Cerebellar cortex (tissue), 1 donor: ENCODE measurements at places on chromosomes 7 and 10.

- no peak for DNase-seq
Observed at GRCh38 chr10:23886355-23886754, 322.6 kb upstream of the KIAA1217 start.

- DNase-seq: no peak
Observed at GRCh38 chr7:54796853-54797252, 37.8 kb upstream of the SEC61G start.

- DNase-seq: no peak
Observed at GRCh38 chr10:44862924-44863323, 48.2 kb upstream of the TMEM72 start.

DNA sequence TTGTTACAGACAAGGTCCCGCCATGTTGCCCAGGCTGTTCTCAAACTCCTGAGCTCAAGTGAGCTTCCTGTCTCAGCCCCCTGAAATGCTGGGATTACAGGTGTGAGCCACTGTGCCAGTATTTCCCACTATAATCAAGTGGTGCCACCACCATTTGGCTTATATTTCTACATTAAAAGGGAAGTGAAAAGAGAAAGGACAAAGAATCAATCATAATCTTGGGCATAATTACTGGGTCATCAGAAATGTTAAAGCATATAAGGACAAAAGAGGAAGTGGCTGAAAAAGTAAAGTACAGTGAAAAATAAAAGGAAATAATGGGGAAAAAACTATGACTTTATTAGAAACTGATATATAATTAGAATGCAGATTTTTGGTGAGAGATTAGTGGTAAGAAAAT is 25.7 kb upstream of the ENTPD1 start:
- DNase-seq: no peak

DNA sequence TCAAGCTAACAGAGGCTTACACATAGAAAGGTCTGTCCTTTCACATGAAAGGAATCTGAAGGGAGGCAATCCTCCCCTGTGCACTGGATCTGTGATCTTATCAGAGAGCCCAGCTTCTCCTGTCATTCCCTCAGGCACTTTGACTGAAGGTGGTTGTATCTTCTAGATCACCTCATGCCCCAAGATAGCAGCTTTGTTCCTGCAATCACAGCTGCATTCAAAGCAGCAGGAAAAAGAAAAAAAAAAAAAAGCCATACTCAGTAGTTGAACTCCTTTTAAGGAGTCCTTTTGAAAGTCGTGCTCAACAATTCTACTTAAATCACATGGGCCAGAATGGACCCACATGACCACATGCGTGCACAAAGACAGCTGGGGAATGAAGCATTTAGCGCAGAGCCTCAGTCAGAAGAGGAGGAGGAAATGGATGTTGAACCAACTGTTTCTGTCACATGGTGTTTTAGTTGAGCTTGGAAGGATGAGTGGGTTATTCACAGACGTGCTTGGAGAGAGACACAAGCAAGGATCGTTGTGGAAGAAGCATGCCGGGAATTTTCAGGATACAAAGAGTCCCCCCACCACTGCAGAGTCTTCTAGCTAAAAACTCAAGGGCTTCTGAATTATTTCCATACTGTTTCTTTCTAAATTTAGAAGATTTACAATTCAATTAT is 13.0 kb upstream of the PFKP start:
- DNase-seq: no peak

DNA sequence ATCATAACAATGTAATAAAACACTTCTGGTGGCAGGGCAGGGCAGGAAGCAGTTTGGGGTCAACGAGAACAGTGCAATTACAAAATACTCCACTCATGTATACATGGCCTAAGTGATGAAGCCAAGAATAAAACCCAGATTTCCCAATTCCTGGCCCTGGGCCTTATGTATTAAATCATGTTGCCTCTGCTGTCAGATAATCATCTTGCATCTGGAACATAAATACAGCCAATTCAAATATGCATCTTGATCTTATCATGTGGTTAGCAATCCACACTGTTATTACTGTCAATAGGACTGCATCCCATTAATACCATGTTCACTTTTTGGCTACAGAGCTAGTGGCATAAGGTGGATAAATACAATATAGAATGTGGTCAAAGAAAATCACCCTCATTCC is 186.5 kb upstream of the SLC25A13 start:
- no peak for DNase-seq

DNA sequence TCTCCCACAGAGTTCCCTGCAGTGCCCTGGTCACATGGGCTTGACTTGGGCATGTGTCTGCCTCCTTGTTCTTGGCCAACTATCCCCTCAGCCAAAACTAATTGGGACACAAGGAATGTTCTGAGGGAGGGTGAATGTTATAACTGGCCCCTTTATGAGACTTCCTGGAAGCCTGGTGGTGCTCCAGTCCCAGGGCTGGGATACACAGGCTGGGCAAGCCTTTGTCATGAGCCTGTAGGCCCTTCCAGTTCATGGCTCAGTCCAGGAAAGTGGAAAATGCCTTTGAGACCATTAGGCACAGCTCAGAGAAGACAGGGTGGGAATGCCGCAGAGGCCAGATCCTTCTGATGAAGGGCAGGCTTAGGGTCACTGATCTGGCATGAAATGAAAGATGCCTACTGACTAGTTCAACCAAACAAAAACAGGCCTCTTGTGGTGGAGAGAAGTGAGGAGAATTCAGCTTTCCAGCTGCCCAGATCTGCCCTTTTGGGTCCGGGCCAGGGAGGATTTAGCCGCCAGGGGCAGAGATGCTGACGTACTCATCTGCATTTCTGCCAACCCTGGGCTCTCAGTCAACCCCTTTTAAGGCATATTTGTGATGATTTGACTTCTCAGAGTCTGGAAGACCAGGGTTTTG is 961.5 kb downstream of the KCNMA1 start:
- DNase-seq: peak; percentile 17

DNA sequence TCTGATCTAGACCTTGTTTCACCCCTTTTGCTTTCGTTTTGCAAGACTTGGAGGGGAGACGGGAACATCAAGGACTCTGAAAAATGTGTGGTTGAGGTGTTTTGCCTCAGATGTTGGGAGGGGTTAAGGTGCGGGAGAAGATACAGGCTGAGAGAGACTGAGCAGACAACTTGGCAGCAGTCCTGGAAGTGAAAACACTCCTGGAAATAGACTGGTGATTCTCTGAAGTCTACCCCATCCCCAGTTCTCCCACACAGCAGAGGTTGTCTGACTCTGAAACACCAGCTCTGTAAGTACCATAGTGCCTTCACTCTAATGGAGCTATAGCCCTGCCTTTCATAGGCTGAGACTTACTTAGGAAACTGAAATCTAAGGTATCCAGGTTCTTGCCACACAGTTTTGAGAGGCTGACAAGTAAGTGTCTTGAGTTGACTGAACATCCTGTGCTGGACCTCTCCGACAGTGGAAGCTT is 152.5 kb downstream of the PPP1R9A start:
- DNase-seq: no peak

- no peak for DNase-seq
Observed at GRCh38 chr10:25294032-25294926, 119.5 kb downstream of the GPR158 start.

- no peak for DNase-seq
Observed at GRCh38 chr7:97635622-97636021, 96.3 kb upstream of the TAC1 start.

DNA sequence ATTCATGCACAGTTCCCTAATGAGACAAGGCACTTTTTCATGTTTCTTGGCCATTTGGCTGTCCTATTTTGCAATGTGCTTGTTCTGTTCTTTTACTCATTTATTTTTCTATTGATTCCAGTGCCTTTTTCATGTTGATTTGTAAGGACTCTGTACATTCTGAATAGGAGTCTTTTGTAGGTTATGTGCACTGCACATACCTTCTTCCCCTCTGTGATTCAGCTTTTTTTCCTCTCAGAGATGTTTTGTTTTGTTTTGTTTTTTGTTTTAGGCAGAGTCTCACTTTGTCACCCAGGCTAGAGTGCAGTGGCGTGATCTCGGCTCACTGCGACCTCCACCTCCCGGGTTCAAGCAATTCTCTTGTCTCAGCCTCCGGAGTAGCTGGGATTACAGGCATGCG is 59.7 kb downstream of the KCNH2 start:
- DNase-seq: no peak

- no peak for DNase-seq
Observed at GRCh38 chr10:122878799-122879338, 512 bp downstream of the FAM24B start.

DNA sequence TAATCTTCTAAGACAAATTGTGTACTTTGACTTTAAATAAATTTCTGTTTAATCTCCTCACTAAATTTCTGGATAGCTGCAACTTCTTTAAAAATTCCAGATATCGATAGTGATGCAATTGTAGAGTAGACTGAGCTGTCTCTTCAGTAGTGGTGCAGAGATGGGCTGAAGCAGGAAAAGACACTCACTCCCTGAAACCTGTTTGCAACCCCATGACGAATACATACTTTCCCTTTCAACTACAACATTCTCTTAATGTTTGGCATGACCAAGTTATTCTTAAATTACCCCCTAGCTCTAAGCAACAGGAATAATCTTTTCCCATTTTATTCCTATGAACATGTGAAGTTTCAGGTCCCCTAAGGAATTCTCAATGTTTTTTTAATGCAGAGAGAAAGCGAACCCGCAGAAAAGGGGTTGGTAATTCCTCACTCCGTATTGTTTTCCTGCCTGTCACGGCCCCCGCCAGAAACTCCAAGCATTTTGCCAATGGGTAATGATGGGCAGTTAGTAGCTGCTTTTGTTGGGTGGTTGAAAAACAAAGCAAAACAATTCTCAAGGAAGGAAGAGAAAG is 1.3 kb downstream of the THSD7A start:
- no peak for DNase-seq

GRCh38 chr10:62911210-62911963 is 95.2 kb upstream of the EGR2 start:
- DNase-seq: no peak

DNA sequence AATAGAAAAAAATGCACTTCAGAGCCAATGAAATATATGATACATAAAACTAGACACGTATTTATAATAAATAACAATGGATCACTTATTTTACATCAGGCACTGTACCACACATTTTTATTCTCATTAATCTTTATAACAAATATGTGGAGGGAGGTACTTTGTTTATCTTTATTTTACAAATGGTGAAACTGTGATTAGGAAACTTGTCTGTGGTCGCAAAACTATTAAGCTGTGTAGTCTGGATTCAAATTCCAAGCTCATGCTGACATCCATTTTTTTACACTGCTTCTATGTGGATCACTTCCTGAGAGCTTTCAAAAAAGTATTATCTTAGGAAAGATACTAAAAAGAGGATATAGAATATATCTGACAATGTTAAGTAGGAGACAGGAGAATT is 978.6 kb downstream of the SORCS1 start:
- DNase-seq: no peak

DNA sequence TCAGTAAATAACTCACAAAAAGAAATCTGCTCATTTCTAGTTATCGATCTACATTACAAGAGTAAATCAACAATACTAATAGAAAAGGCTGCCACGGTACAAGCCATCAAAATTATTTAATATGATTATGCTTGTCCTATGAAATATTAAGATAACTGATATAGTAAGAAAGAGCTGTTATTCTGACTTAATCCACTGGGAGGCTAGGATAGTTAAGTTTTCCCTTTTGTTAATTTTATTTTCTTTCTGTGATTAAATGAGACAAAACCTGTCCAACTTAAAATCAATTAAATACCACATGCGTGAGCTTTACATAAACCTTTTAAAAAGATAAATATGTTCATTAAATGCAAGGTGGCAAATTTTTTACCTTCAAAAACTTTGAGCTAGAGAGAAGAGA is 114.8 kb downstream of the LMBR1 start:
- no peak for DNase-seq

- DNase-seq: no peak
Observed at GRCh38 chr7:24871770-24872169, 108.2 kb downstream of the OSBPL3 start.

GRCh38 chr10:121250995-121251764 is 347.1 kb downstream of the FGFR2 start:
- DNase-seq: no peak

GRCh38 chr10:10630281-10630680 is 387.4 kb upstream of the CELF2 start:
- no peak for DNase-seq

DNA sequence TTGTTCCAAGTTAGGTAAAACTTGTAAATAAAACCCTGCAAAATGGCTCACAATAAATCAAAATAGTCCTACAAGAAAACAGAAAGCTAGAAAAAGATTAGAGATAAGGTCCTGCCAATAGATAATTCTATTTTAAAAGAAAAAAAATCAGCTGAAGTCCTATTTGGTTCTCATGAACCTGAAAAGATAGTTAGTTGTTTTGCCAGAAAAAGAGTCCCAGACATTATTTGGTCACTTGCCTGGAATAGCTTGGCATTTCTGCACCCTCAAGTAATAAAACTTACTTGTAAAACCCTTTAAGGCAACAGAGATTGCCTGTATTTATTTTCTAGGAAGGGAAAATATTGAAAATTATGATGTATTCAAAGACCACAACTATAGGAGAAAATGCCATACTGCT is 47.7 kb downstream of the LRRN3 start:
- no peak for DNase-seq

DNA sequence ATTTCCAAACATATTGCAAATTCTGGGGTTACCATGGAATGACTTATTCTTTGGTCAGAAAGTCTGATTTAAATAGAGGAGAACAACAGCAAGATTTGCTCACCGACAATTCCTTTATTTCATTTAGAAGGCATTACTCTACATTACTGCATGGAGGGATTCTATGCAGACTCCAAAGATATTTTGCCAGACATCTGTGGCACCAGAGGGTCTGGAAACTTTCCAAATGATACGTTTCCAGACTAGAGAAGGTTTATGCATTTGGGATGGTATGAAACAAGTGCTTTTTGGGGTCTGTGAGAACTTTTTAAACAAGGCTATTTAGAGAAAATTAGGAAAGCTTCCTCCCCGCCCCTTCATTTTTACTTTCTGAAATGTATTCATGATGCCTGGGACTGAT is 125.3 kb downstream of the SAMD9 start:
- no peak for DNase-seq

GRCh38 chr7:27349621-27350020 is 107.0 kb downstream of the EVX1 start:
- no peak for DNase-seq

DNA sequence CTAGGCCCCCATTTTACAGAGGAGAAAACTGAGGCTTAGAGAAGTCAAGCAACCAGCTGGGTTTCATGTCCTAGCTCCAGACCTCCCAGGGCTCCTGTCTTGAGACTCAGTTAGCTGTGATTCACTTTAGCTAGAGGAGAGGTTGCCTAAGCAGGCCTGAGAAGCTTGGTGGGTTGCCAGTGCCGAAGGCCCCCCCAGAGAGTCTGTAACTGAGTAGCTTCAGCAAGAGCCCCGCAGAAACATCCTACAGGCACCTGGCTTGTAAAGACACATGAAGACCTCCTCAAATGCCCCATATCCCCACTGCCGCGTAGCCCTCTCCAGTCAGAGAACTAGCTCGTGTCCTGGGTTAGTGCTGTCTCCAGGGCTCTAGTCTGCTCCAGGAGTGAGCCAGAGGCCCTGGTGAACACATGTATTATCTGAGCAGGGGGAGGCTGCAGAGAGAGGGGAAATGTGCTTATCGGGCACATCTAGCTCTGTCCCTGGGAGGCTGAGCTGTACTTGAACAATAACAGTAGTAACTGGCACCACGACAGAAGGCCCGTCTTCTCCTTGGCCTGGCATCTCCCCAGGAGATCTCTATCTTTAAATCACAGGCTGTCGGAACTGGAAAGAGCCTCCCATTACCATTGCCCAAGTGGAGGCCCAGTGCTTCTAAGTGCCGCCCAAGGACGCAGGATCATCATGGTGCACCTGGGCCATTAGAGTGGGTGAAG is 28.9 kb downstream of the UNC5B start:
- no peak for DNase-seq

GRCh38 chr10:1255600-1256431 is 199.6 kb downstream of the WDR37 start:
- DNase-seq: no peak
